ENCODE measurements at places on chromosomes 7 and 10. TPM values are rescaled to one million over a fixed set of nuclear protein-coding genes. Genes with fewer than 3 reads are reported as not detected.

The RBP4 gene
- not detected for total RNA-seq

The HOXA4 gene
- 0.79 TPM for total RNA-seq

The MAGI2 gene
- 0.93 TPM for total RNA-seq

The SLC16A12 gene
- total RNA-seq, result not detected

The HHEX gene
- 84.2 TPM for total RNA-seq

The LIPM gene
- total RNA-seq, result not detected
